ENCODE measurements at places on chromosomes 13 and 19.

DNA sequence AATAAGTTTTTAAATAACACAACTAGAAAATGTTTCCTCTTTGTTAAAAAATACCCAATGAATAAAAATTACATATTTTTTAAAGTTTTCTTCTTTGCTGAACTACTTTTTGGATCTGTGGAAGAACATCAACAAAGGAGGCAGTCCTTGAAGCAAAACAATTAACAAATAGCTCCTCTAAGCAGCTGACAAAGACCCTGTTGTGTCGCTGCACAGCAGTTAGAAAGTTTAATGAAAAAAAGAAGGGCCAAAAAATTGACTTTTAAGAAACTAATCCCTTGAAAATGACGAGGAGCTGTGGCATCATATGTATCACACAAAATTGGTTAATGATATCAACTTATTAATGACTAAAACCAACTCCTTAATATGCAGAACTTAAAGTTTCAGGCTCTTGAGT, 72.1 kb downstream of the SLITRK1 start:
- no peak for DNase-seq

DNA sequence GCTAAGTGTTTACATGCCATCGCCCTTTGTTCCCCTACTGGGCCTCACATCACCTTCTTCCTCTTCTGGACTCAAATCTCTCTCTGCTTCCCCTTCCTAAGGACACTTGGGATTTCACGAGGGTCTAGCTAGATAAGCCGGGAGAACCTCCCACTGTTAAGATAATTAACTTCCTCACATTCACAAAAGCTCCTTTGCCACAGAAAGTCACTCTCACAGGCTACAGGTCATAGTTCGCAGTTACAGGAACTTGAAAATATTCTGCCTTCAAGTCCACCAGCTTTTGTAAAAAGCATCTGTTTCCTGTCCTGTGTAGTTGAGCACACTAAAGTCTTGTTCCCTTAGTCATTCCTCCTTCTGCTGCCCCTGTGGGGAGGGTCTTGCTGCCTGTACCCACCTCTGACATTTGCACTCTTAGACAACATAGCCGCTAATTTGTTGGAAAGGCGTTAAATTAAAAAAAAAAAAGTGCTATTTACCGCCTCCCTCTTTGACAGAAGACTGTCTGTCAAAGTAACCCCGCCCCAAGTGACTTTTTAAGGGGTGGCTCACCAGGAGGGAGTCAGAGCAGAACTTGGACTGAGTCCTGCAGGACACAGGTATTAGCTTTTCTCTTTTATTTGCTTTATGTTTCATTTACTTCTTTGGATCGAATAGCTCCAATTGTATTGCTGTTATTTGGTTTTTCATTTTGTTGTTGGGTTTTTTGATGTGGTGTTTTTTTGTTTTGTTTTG, 26.8 kb upstream of the CEACAM21 start:
- DNase-seq = peak; percentile 99

GRCh38 chr13:32316501-32316900, 1.2 kb downstream of the BRCA2 start:
- DNase-seq = no peak

DNA sequence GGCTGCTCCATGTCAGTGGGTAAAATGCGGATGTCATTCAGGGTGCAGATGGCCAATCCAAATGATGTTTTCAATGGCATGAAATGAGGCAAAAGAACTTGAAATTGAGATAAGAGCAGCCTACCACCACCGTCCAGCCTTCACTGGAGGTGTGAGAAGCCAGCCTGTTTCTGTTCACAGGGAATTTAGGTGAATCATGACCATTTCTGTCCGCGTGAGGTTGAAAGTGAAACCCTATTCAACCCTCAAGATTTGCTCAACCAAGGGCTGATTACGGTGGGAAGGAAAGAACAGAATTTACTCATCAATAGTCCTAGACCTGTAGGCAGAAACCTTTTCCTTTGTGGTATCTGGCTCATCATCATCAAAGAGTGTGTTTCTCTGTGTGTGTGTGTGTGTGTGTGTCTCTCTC, 370.7 kb downstream of the COG6 start:
- DNase-seq = no peak

DNA sequence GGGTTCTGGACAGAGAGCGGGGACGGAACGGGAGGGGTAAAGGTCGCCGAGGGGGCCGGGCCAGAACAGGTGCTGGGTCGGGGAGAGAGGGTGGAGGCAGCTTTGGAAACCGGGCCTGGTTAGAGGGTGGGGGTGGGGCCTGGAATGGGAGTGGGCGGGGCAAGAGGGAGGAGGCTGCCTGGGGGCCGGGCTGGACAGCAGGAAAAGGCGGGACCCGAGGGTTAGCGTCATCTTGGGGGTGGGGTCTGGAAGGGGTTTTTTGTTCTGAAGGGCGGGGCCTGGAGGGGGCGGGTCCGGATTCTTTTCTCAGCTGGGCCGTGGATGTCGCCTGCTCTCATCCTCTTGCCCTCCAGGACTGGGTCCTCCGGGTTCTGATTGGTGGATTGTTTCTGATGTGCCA, 4.3 kb upstream of the ZNF813 start:
- DNase-seq = no peak

- DNase-seq = no peak
These were observed 243.6 kb downstream of the DLEU7 start for GRCh38 chr13:50599927-50600326.

DNA sequence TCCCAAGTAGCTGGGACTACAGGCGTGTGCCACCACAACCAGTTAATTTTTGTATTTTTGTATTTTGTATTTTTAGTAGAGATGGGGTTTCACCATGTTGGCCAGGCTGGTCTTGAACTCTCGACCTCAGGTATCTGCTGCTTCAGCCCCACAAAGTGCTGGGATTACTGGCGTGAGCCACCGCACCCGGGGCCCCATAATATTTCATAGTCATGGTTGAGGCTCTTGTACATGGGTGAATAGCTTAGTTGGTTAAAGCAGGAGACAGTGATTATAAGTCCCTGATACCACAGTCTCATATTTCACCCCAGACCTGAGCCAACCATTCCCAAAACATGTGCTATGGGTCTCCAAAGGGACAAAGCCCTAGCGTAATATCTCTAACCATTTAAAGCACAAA, 26.1 kb downstream of the MBNL2 start:
- DNase-seq = no peak

- no peak for DNase-seq
These were observed 49.4 kb upstream of the TEX29 start for GRCh38 chr13:111270765-111271698.

DNA sequence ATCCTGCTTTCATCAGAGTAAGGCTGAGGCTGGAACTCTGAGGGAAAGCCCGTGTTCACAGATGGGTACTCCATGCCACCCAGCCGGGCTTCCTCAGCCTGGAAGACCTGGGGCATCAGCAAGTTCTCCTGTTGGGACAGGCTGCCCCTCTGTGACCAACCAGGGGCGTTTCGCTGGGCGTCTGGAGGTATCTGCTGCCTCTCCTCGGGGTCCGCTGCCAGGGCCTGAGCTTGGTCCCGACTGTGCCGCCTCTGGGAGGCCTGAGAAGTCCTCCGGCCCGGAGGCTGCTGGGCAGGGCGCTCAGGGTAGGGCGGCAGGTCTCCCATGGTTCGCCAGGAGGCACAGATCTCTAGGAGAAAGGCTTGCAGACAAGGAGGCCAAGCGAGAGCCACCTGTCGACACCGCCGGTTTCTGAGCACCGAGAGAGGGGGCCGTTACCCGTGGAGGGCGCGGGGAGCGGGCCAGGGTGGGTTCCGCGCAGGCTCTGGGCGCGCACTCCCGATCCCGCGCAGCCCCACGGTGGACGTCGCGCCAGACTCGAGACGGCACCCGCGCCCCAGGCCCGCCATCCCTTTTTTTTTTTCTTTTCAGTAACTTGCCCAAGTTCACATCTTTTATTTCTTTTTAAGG, at the start of gene RSPH6A:
TSS of gene RSPH6A (minus strand) at position 458 of the 630 bp plus-strand sequence. CDS start at position 326, 132 bp downstream.
- no peak for DNase-seq

GRCh38 chr13:72973234-72973633, 85.6 kb upstream of the KLF5 start:
- no peak for DNase-seq

DNA sequence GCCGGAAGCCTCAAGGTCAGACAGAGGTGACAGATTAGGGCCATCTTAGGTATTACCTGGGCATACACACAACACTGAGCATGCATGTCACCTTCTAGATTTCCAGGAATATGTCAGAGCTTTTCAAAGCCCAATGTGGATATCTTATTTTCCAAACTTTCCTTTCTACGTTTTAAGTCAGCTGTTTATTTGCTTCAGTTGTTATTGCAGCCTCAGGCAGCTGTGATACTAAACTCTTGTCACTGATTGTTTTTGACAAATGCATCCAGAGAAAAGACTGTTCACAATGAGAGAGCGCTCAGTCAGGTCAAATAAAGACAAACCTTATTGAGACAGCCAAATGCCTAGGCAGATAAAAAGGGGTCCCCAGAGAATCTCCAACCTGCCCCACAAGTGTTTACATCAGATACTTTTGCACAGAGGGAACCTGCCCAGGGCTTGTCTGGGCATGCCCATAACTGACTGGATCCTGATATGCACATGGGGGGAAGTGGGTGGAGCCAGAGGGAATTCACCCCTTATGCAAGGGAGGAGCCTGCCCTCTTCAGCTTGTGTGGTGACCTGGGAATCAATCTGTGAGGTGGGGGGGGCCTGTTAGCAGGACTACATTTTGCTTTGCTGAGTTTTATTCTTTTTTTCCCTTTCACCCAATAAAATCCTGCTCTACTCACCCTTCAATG, 28.5 kb downstream of the MED4 start:
- DNase-seq = no peak

GRCh38 chr19:18879579-18880373, 16.2 kb downstream of the CERS1 start:
- DNase-seq = no peak

DNA sequence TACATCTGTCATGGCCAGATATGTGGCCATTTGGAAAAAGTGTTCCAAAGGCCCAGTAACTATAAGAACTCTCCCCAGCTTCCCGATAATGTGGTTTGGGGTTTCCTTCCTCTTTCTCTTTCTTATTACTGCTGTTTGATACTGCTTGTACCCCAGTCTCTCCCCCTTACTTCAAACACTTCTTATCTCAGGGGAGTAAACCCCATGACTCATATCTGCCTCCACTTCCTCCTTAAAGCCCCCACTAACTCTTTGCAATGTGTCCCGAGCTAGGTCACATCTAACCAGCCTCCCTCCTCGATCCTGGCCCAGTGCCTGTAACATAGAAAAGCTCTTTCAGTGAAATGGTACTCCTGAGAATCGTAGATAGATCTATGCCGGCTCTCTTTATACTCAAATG, 82.4 kb upstream of the STARD13 start:
- peak; percentile 70 for DNase-seq

DNA sequence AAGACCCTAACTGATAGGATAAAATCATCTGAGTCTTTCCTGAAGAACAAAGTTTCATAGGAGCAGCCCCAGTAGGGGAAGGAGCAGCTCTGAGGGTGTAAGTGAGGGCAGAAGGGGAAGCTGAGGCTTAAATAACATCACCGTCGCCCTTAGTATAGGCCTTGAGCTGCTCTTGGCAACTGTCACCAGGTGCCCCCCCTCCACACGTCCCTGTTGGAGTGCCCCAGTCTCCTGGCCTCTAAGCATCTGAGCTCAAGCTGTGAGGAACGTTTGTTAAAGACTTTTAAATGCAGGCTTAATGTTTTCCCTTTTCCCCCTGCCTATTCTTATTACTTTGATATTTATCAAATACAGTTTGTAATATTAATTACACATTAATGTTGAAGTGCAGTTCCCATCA, 170.6 kb downstream of the ZIC5 start:
- no peak for DNase-seq

GRCh38 chr19:12111943-12112637, 28.1 kb downstream of the ZNF20 start:
- DNase-seq = no peak

DNA sequence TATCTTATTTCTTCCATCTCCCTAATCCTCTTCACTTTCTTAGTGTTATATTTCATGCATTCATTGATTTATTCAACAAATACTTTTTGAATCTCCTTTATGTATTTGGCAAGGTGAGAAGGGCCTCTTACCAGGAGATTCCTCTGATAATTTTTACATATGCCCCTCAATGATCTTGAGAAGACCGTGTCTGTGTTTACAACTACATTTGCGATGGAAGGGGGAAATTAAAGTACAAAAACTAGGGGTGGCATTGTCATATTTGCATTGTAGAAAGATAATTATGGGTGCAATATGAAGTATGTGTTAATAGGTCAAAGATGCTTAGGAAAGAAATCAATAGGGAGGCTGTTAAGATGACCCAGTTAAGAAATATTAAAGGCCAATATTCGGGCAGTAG, 1108.4 kb upstream of the MIR17HG start:
- DNase-seq = no peak

DNA sequence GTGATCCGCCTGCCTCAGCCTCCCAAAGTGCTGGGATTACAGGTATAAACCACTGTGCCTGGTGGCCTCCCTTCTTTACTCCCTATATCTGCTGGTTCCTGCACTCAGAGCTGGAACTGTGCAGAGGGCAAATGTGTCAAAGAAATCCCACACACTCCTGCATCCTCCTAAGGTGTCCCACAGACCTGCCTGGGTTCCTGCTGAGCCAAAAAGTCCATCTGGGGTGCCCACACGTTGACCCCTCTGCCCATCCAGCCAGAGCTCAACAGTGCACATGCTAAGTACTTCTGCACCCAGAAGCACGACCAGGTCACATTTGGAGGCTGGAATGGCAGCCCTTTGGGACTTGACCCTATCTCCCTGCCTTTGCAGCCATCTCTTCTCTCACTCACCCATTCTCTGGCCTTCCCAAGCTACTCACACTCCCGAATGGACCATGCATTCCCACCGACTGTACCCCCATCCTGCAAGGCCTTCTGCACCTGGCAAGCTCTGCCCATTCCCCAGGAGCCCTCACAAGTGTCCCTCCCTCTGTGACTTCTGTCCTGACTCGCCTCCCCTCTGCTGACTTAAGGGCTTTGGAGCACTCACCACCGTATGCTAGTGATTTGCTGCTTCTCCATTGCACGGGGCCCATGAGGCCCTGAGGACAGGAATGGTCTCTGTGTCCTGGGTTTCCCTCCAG, 152.1 kb downstream of the KCTD15 start:
- DNase-seq = no peak

- DNase-seq = no peak
These were observed 1.5 kb downstream of the ONECUT3 start for GRCh38 chr19:1754636-1755466.

DNA sequence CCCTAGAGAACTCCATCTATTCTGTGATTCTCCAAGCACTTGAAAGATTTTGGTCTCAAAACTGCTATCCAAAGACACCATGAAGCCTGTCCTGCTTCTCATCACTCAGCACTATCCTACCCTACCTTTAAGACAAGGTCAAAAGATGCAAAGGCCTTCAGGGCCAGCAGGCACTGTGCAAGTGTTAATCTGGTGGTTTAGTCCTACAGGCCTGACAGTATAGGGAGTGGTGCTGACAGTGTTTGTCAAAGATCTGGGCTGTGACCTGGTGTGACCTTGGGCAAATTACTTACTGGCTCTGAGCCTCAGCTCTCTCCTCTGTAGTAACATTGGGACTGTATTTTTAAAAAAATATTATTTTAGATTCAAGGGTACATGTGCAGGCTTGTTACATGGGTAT, 28.0 kb downstream of the SIAH3 start:
- no peak for DNase-seq

Measured in bone marrow (tissue), 2 donors.